ENCODE measurements at places on chromosomes 5 and 9.

- DNase-seq = peak; percentile 63
These were observed 57.4 kb upstream of the PRSS3 start for GRCh38 chr9:33737811-33738606.

GRCh38 chr9:34862043-34862442 lies 96.0 kb upstream of the PHF24 start:
- DNase-seq = no peak

DNA sequence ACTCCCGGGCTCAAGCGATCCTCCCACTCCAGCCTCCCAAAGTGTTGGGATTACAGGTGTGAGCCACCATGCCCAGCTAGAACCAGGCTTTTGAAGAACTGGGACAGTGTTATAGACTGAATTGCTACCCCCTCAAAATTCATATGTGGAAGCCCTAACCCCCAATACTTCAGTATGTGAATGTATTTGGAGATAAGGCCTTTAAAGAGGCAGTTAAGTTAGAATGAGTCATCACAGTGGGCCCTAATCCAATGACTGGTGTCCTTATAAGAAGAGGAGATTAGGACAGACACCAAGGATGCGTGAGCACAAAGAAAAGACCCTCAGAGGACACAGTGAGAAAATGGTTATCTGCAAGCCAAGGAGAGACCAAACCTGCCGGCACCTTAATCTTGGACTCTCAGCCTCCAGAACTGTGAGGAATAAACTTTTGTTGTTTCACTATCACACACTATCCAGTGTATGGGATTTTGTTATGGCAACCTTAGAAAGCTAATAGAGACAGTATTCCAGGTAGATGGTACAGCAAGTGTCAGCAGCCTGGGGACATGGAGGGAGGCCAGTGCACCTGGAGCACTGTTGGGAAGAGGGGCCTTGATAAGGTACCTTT lies 31.4 kb upstream of the ERGIC1 start:
- DNase-seq = no peak

GRCh38 chr9:137169896-137170358 lies at the start of gene LRRC26:
TSS of gene LRRC26 (minus strand) at chr9:137170051. CDS start at chr9:137169943, 108 bp downstream.
- DNase-seq = no peak

DNA sequence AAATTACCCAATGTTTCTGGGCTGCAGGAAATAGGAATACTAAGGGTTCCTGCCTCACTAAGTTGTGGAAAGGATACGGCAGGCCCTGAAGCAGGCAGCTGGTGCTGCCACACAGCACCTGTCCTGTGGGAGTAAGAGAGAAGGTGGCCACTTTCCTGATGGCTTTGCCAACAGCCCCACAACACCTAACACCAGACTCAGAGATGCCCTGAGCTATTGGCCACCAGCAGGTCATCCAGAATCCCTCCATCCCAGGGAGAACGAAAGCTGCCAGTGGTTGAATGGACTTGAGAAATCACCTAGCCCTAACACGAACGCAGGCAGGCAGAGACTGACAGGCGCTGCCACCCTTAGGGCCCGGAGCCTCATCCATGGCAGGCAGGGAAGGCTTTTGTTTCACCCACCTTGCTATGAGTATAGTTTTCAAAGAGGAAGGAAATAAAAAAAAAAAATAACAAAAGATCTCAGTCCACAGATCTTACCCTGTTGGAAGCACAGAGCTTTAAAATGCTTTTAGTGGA lies 82.2 kb downstream of the DCP2 start:
- no peak for DNase-seq

DNA sequence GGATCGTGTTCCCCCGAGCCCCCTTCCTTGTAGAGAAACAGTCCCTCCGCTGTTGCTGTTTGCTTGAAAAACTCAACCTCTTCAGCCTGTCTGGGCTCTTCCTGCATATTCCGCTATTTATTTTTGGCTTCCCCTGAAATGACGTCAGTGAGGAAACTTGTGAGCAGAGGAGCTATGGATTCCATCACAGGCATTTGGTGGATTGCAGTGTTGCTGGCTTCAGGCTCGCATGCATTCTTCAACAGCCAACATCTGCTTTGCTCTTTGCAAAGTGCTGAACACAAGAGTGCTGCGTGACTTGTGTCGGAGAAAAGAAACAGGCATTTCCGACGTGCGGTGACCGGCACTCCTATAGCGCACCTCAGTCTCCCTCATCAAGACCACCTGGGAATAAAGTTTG lies 232.7 kb downstream of the RFK start:
- DNase-seq = no peak
